ENCODE measurements at places on chromosomes 5 and 9.

DNA sequence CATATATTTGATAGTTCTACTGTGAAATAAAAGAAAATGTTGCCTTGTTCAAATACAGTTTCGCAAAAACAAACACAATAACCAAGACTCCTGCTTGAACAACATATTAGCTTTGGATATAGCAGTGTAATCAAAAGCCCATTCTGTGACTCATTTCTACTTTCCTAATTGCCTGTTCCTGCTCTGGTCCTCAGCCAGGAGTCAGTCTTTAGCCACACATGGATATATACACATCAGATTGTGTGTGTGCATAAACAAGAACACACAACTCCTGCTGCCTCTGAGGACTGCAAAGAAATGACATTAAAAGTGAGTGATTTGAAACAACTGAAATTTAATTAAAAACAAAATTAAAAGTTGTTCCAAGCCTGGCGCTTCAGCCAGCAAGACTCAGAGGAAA lies 334.8 kb downstream of the TRIM32 start:
- DNase-seq = peak; percentile 59

GRCh38 chr5:147509041-147509709 lies 693 bp downstream of the DPYSL3 start:
- DNase-seq = no peak

GRCh38 chr5:180140571-180140970 lies 68.4 kb downstream of the RASGEF1C start:
- DNase-seq = no peak

- no peak for DNase-seq
Measured at GRCh38 chr5:21684992-21685391, 1168.2 kb downstream of the CDH12 start.

DNA sequence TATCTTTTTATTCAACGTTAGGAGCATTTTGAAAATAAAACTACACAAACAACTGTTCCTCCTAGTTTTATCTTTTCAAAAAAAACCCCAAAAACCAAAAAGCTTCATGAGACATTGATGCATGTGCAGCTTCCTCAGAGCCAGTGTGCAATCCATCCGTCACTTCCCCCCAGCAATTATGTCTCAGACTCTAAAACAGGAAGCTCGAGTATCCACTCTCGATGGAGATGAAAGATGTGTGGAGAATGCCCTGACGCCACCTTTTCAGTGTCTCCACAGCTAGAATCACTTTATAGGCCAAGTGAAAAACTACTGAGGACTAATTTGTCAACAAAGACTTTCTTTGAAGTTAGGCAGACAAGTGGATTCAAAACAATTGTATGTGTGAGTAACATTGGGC lies 408.9 kb upstream of the SMARCA2 start:
- no peak for DNase-seq

- no peak for DNase-seq
Measured at GRCh38 chr5:55497712-55498111, 37.1 kb downstream of the PLPP1 start.

DNA sequence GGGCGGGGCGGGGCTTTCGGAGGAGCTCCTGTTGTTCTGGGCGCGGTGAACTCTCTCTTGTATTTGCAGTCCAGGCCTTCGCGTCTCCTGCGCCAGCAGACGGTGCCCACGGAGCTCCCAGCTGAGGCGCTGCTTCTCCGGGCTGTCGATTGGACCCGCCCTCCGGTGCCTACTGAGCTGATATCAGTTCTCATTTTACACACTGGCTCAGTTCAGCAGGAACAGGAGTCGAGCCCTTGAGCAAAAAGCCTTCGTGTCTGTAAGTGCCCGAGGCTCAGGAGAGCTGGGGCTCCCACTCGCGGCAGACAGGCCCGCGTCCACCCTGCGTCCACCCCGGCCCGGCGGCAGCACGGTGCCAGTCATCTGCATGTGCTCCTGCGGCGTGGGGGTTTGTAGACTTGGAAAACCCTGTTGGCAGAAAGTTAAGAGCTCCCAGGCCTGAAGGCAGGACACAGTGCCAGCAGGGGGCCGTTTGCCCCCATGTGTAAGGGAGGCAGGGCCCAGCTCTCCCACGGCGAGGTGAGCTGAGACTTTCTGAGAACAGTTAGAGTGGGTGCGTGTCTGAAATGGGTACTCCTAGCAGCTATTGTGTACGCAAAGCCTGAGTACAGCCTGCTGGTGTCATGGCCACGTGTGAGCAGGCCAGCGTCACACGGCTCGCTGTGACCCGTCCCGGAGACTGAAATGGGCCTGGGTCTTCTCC lies 231.5 kb downstream of the FANCC start:
- DNase-seq = no peak
